Right ventricle myocardium inferior (tissue), 1 donor: ENCODE measurements at places on chromosomes 5 and 9. TPM values are rescaled to one million over a fixed set of nuclear protein-coding genes. Genes with fewer than 3 reads are reported as not detected.

DNA sequence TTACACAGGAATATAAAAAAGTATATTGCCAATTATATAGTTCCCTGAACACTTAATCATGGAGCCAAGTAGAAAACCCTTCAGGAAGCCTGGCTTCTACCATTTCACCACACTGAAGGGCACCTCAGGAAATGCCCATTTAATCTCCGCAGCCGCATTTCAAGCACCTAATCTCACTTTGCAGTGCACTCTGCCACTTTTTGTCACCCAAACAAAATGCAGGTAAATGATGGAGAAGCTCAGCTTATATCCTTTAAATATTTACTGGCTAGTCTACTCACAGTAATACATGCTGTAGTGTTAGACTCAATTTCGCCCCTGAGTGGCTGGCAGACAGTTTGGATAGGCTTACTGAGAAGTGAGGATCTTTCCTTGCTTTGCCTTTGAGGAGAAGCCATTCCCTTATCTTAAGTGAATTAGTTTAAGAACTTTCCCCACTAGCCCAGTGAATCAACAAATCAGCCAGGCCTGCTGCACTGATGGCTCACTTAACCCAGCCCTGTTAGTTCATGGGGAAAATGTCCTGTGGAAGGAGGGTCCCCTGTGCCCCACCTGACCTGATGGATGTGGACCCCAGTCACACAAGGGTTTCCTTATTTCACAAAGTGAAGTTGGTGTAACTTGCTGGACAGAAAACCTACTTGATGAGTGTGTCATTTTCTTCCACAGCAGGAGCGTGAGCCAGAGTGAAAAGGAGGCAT, 209.7 kb downstream of the CAAP1 start:
- no peak for DNase-seq

- DNase-seq, result peak; percentile 37
Observed at GRCh38 chr5:151037561-151038411, 17.4 kb downstream of the GPX3 start.

DNA sequence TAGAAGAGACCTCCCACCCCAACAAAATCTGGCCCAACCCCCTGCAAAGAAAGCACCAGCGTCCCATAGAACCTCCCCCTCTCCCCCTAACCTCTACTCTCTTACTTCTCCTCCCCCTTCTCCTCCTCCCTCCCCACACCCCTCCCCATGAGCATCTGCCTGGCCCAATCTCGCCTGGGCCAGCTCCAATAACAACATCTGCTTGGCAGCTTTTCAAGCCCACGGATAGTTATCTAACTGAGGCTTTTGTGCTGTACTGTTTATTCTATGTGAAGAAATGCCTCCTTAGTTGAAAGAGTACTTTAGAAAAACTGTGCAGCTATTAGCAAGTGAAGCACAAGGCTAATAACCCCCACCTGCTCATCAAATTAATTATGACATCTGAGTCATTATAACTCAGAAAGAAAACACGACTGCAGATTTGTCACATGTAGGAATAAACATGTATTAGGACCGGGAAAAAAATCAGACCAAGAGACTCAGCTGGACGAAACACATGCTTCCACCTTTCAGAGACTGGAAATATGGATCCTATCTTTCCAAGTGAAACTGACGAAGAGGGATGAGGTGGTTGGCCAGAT, 42.8 kb downstream of the NFIB start:
- no peak for DNase-seq

GRCh38 chr5:173202266-173202875, 32.6 kb downstream of the NKX2-5 start:
- DNase-seq, result no peak

- no peak for DNase-seq
Observed at GRCh38 chr5:34728236-34728635, 72.1 kb downstream of the RAI14 start.

GRCh38 chr5:2710910-2711309, 40.6 kb downstream of the IRX2 start:
- DNase-seq, result no peak

The SYNPO gene
- total RNA-seq, result 587 TPM

The HMGCR gene
- 9.6 TPM for total RNA-seq

The NOXA1 gene
- 2.2 TPM for total RNA-seq
